NT2/D1 (cell line): ENCODE measurements at places on chromosomes 2 and 18.

DNA sequence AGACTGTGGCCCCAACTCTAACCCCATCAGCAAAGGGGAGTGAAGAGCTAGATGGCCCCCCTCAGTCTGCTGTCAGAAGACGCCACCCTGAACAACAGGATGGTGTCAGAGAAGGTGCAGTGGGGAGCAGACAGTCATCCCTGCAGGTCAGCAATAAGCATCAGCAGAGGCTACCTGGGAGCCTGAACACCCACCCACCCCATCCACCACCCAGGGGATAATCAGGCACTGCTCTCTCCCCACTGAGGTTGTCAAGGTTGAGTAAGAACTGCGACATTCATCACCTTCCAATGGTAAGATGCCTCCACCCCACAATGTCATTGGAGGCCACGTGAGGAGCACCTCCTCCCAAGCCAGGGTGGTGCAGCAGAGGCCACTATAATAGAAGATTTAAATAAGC lies 8.5 kb upstream of the ID2 start:
- no peak for DNase-seq

- no peak for DNase-seq
Measured at GRCh38 chr18:42157878-42158277, 202.8 kb downstream of the PIK3C3 start.

DNA sequence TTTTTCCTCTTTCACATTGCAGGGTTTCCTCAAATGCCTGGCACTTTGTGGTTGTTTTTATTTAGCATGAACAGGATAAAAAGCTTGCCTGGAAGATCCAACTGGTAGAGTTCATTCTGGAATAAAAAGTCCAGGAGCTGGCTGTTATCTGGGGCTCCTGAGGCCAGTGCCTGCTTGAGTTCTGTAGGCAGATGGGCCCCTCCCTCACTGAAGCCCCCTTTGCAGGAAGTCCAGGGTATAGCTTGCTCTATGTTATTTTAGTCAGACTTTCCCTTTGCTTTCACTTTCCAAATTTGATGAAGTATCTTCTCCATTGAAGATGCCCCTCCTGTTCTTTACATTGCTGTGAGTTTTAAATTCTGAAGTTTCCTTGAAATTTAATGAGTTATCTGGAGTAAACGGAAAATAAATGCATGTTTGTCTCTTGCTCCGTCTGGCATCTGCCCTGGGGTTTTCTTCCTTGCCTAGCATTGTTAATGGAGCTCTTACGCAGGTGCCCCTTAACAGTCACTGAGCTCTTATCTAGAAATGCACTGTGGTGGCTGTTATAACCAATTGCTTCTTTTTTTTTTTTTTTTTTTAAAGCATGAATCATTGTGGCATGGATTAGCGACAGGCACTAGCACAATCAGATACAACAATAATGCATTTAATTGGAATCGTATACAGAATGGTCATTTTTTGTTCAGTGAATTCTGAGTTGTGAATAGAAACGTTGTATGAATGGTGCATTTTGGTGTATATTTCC lies 27.0 kb upstream of the LPIN1 start:
- DNase-seq, result no peak

DNA sequence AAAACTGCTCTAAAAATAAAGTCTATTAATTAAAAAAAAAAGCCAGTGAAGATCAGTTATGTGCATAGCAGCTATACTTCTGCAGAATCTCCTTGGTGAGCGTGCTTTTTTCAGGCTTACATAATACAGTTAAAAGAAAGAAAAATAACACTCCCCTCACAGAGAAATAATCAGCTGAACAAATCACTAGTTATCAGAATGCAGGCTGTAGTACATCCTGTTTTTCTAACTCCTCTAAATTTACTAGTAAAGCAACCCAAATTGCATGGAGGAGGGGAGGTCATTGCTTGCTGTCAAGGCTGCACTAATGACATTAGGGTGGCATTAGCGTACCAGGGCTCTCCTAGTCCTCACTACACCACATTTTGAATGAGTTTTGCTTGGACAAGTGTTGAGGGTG lies 192.2 kb downstream of the PLCL1 start:
- DNase-seq, result no peak

- DNase-seq, result no peak
Measured at GRCh38 chr2:206435742-206436141, 7.6 kb upstream of the ADAM23 start.

DNA sequence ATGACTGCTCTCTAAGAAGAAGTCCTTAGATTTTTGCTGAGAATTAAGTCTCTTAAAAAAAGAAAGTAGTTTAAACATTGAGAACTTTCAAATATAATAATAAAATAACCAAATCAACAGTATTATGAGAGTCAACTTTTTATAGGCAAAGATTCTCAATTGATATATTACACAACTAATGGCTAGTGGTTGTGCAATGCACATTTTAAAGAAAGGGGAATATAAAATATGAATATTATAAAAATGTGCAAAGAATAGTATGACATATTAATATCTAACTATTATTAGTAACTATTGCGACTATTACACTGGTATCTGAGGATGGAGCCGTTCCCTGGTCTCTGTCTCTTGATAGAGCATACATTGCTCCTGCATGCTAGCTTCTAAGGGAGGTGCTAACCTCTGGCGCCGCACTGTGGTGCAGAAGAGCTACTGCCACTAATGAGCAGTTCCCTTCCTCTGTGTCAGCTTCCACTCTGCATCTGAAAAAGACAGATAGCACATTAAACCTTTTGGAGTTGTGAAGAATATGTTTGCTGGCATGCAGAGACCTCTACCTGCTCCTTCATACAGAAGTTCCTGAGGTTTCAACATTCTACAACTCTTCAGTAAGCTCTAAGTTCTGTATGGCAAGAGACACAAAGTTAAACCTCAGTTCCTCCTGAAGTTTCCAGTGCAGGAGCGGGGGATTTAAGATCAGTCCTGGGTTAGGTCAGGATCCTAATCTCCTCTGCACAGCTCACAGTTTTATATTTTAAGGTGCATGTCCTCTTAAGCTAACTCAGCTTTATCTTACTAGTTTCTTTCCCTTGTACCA lies 3.5 kb upstream of the SLC9A2 start:
- peak; percentile 65 for DNase-seq

DNA sequence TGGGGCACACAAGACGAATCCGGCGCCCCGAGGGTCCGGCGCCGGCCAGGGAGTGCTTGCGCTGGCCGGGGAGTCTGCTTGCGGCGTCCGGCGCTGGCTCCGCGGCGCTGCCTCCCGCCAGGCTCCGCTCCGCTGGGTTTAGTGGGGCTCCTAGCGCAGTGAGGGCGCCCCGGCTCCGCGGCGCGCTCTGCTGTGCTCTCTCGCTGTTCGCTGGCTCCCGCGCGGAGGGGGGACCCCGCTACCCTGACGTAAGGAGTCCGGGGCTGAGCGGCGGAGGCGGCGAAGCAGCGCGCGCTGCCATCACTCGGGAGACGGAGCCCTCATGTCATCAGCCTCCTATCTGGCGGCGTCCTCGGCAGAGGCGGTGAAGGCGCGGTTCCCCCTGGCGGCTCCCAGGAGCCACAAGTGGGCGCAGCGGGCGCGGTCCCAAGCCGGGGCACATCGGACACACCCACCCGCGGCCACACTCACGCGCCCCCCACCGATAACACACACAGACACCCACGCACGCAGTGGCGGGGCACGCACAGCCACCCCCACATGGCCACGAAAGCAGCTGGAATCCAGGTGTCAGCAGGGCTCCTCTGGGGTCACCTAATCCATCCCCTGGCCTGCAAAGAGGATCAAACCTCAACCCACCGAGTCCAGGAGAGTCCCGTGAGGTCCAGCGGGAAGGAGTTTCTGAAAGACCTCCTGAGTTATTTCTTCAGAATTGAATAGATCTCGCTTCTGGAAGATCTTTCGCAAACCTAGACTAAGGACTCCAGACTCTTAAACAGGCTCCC lies at the start of gene C1QL2:
Gene C1QL2 (minus strand): TSS at position 189 of the 785 bp plus-strand sequence. CDS start 482 bp downstream, outside the sequence.
- no peak for DNase-seq

GRCh38 chr2:47145466-47145865 lies 9.6 kb downstream of the STPG4 start:
- no peak for DNase-seq

DNA sequence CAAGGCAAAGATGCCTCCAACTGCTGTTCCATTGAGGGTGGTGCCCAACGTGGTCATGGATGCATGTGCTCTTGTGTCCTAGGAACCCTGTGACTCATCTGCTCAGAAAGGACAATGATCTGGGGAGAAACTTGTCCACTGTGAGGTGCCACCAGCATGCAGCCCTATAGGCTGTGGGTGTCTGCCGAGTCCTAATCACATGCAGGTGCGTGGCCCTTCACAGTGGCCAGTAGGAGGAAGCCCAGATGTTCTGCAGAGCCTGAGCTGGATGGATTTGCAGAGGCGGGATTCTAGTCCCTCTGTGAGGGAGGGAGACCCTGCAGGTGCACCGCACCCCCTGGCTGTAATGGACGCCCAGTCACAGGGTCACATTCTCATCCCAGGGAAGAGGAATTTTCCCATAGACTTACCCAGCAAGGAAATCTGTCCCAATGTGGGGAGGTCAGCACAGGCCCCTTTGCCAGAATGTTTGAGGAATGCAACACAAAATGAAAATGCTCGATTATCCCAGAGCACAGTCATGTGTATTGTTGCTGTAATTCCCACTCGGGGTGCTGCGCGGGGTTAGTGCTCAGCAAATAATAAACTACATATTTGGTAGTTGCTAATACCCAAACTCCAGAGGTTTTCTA lies 13.9 kb downstream of the GDF7 start:
- DNase-seq, result no peak

GRCh38 chr18:38900445-38900844 lies 1334.8 kb upstream of the CELF4 start:
- DNase-seq, result no peak

GRCh38 chr2:47561906-47562305 lies 158.9 kb downstream of the MSH2 start:
- DNase-seq, result no peak

DNA sequence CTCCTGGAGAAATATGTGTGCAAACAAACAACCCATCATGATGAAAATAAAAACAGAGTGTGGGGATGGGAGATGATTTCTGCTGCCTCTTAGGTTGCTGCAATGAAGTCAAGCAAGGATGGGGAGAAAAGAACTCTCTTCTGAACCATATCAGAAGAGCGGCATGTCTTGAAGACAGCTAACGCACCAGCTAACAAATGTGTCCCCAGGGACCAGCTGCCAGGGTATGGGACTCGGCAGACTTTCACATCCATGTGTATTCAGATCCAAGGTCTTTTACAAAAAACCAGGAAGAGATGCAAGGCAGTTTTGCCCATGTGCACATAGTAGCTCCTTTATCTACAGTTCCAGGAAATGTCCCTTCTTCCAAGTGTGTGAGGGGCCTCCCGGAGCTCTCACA lies 125.4 kb downstream of the CLIP4 start:
- DNase-seq, result no peak

- DNase-seq, result no peak
Measured at GRCh38 chr2:101899871-101900270, 91.9 kb upstream of the IL1R2 start.

DNA sequence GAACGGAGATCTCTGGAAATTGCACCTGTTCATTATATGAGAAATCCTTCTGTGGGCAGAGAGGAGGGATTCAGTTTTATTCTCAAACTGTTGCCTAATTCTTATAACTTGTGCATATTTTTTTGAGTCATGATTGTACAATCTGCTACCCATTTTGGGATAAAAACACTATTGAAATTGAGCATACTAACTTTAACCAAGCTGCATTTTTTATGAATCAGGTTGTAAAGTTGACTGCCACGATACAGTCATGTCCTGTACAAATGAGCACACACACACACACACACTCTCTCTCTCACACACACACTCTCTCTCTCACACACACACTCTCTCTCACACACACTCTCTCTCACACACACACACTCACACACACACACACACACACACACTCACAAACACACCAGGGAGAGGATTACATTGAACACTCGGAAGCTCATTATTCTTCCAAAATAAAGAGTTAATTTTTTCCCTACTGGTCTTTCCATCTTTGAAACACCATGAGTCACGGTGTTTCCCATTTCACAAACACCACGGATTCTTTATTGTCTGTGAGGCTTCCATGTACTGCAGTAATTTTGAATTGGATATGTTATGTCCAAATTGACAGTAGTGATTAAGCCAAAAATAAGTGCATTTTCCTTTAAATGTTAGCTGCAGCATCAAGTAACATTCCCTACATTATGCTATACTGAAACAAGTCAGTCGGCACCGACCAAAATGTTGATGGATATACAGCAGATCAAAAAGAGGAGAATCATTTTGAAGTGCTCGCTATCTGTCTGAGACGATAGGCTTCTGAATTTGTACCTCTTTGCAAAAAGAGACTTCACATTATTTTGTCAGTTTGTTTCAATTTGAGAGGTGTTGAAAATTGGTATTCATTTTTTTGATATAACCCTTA lies 216.9 kb downstream of the ARHGAP15 start:
- DNase-seq, result no peak

- DNase-seq, result peak; percentile 20
Measured at GRCh38 chr2:116094196-116094595, 1651.8 kb downstream of the DPP10 start.

GRCh38 chr2:196183528-196184231 lies 12.3 kb upstream of the STK17B start:
- no peak for DNase-seq

- DNase-seq, result no peak
Measured at GRCh38 chr2:189249171-189249570, 69.6 kb upstream of the COL5A2 start.

DNA sequence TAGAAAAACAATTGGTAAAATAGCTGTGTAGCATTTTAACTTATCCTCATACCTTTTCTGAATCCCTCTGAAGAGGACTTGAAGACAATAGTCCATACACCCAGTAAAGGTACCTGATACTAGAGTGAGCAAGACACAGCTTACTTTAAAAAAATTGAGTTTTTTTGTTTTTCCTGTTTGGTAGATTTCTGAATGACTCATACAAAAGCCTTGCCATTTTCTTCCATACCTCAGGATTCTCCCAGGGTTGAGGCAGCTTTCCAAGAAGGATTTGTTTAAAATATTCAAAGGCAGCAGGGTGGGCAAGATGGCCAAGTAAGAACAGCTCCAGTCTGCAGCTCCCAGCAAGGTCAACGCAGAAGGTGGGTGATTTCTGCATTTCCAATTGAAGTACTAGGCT lies 551.0 kb upstream of the LRATD1 start:
- no peak for DNase-seq

- DNase-seq, result no peak
Measured at GRCh38 chr2:66057844-66058243, 377.1 kb upstream of the MEIS1 start.

- DNase-seq, result no peak
Measured at GRCh38 chr2:124647245-124647644, 622.2 kb downstream of the CNTNAP5 start.

GRCh38 chr2:211447548-211447947 lies 891.1 kb downstream of the CPS1 start:
- no peak for DNase-seq

DNA sequence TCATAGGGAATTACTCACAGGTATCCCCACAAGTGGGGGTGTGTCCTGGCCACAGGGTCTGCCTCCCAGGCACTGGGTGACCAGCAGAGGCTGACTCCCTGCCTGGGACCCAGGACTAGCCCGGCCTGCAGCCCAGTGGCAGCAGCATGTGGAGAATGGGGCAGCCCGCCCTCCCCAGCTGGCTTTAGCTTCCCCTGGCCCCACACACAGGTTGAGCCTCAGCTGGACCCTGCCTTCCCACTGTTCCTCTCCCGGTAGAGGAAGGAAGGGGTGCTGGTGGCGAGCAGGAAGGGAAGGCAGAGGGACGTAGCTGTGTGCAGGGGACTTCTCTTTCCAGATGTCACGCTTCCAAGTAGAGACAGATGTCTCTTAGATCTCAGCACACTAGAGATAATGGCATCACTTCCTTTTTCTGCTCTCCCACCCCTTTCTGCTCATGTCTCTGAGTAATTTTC lies 51.4 kb downstream of the EMILIN2 start:
- no peak for DNase-seq

GRCh38 chr2:61016392-61017002 lies 1.0 kb upstream of the PEX13 start:
- DNase-seq, result no peak

- DNase-seq, result no peak
Measured at GRCh38 chr2:10014418-10015190, 28.7 kb upstream of the KLF11 start.
